ENCODE measurements at places on chromosomes 2 and 18.

- no peak for DNase-seq
These were observed 285.3 kb upstream of the CCDC68 start for GRCh38 chr18:55244546-55244945.

GRCh38 chr2:64404743-64405142 lies 49.2 kb upstream of the LGALSL start:
- no peak for DNase-seq

DNA sequence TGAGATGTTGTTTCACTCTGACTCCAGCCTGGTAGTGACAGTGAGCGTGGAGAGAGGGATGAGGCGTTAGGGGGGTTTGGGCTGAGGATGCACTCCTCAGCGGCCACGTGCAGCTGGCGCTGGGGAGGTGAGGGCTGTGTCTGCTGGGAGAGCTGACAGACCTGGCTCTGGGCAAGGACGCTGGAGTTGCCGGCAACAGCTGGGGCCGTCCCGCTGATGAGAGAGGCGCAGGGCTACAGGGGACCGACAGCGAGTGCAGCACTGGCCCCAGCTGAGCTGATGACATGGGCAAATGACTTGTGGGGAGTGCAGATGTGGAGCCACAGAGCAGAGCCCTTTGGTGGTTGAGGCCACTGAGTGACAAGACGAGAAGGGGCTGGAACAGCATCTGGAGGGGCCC lies 38.4 kb downstream of the COA5 start:
- DNase-seq, result no peak

- peak; percentile 99 for DNase-seq
These were observed 189.5 kb downstream of the CTIF start for GRCh38 chr18:48728204-48728833.

DNA sequence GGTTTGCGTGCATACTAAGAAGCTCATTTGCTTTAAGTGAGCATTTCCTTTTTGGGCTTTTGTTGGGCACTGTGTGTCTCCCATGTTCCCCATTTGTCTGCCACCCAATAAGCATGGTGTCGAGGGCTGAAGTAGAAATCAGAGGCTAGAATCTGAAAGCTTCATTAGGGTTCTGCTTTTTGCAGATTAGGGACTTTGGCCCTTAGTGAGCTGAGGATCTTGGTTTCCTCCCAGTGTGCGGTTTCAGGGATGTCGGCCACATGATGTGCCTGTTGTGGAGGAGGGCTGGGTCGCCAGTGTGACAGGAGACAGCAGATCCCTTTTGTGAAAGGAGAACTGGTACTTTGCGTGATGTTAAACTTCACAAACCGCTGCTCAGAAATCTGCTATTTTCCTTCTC lies 41.1 kb downstream of the PLEKHB2 start:
- DNase-seq, result no peak

- DNase-seq, result peak; percentile 39
These were observed 400.5 kb upstream of the RAB12 start for GRCh38 chr18:8208716-8209115.

- DNase-seq, result no peak
These were observed 21.1 kb downstream of the NBAS start for GRCh38 chr2:15539999-15540398.

GRCh38 chr18:70641156-70641775 lies 352.4 kb downstream of the SOCS6 start:
- DNase-seq, result no peak

GRCh38 chr18:2794159-2794558 lies 52.6 kb upstream of the EMILIN2 start:
- DNase-seq, result no peak

DNA sequence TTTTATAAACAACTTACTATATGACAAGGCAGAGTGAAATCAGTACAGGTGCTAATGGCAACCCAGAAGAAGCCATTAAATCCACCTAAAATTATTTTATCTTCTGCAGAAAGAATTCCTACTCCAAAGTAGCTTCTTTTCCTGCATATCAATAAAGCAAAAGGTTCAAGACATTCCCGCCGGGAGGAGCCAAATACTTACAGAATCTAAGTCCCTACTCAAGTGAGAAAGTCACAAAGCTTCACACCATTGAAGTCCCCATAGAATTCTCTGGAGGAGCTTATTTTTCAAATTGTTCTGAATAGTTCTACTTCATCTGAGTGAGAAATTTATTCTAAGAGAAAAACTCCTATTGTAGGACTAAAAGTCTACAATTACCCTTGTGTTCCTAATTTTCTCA lies 233.7 kb upstream of the HNRNPA3 start:
- DNase-seq, result no peak

GRCh38 chr2:50535971-50536759 lies 495.8 kb downstream of the NRXN1 start:
- DNase-seq, result peak; percentile 15

GRCh38 chr18:845152-845819 lies 33.2 kb upstream of the YES1 start:
- DNase-seq, result peak; percentile 73

GRCh38 chr18:35050705-35051195 lies 9.5 kb downstream of the MAPRE2 start:
- DNase-seq, result no peak

DNA sequence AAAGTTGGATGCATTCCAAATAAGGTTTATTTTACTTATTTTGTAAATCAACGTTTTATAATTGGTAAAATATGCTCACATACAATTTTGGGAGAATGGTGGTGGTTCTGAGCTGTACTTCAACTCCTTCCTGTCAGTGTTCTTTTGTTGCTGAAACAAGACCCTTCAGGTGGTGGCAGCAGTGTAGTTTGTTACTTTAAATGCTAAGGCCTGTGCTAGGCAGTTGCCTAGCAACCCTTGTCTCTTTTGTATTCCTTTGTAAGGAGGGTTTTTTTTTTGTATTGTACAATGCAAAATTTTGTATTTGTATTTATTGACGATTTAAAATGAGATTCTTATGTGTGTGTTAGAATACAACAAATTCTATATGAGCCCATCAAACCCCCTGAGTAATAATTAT lies 166.0 kb upstream of the FAM98A start:
- no peak for DNase-seq
